ENCODE measurements at places on chromosomes 2 and 18. TPM values are rescaled to one million over a fixed set of nuclear protein-coding genes. Genes with fewer than 3 reads are reported as not detected.

DNA sequence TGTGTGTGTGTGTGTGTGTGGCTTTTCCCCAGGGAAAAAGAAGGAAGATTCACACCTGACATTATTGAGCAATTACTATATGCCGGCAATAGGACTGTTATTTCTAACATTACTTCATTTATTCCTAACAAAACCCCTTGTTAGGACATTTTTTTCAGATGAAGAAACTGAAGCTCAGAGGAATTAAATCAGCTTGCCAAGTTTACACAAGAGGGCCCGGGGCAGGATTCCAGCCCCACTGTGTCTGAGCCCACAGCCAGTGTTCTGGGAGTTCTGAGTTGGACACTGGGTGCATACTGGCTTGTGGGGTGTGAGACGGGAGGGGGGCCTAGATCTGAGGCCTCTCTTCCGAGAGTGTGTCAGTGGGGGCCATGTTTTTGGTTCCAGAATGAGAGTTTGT is 9.9 kb downstream of the TOGARAM2 start:
- no peaks in the 10 kb centered on the region for H3K36me3 ChIP-seq
- H3K4me1 ChIP-seq, result no peaks in the 10 kb centered on the region
- DNase-seq, result no peak
- no peak overlapping the region for H3K4me3 ChIP-seq

DNA sequence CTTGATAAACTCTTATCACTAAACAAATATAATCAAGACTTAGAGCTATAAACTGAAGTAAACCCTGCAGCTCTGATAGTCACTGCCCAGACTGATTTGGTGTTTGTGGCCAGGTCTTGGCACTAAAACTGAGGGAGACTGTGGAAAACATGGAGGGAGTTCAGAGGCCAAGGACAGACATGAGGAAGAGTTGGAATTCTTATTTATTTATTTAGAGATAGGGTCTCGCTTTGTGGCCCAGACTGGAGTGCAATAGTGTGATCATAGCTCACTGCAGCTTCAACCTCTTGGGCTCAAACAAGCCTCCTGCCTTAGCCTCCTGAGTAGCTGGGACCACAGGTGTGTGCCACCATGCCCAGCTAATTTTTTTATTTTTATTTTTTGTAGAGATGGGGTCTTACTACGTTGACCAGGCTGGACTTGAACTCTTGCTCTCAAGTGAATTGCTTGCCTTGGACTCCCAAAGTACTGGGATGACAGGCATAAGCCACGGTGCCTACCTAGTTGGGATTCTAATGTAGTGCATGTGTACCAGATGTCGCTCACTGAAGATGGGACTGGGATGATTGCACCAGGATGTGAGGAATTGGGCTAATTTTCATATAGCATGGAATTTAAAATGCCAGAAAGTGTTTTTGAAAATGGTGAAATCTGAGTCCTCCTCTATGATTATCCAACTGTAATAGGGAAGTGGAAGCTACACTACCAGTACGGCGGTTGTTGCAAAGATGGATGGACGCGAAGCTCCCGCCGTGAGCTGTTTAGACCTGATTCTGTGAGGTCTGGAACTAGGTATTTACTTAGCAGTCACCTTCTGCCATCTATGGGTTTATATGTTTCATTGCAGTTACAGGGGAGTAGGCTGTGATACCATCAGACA is 52.7 kb upstream of the CTLA4 start:
- H3K4me3 ChIP-seq, result no peak overlapping the region
- no peaks in the 10 kb centered on the region for H3K36me3 ChIP-seq
- no peak overlapping the region for H3K27ac ChIP-seq
- H3K27me3 ChIP-seq, result no peaks in the 10 kb centered on the region
- peak; percentile 53 for DNase-seq
- H3K4me1 ChIP-seq, result peaks cover 4% of the 10 kb centered on the region

GRCh38 chr2:54310311-54310710 is 54.3 kb upstream of the TSPYL6 start:
- DNase-seq, result no peak
- H3K27ac ChIP-seq, result no peak overlapping the region
- H3K4me3 ChIP-seq, result no peak overlapping the region
- H3K36me3 ChIP-seq, result no peaks in the 10 kb centered on the region

- H3K27me3 ChIP-seq, result no peaks in the 10 kb centered on the region
- no peaks in the 10 kb centered on the region for H3K4me1 ChIP-seq
- no peak for DNase-seq
- H3K36me3 ChIP-seq, result no peaks in the 10 kb centered on the region
- H3K27ac ChIP-seq, result no peak overlapping the region
- H3K4me3 ChIP-seq, result no peak overlapping the region
Observed at GRCh38 chr18:60146220-60146960, 226.2 kb downstream of the MC4R start.

GRCh38 chr2:102138331-102138730 is 4.2 kb upstream of the IL1R1 start:
- DNase-seq, result no peak
- no peak overlapping the region for H3K4me3 ChIP-seq
- no peaks in the 10 kb centered on the region for H3K27me3 ChIP-seq
- peaks cover 5% of the 10 kb centered on the region for H3K4me1 ChIP-seq
- no peak overlapping the region for H3K27ac ChIP-seq

- H3K27ac ChIP-seq, result no peak overlapping the region
- no peaks in the 10 kb centered on the region for H3K27me3 ChIP-seq
- H3K4me1 ChIP-seq, result no peaks in the 10 kb centered on the region
- DNase-seq, result no peak
Observed at GRCh38 chr2:46306330-46306751, 9.1 kb downstream of the EPAS1 start.

DNA sequence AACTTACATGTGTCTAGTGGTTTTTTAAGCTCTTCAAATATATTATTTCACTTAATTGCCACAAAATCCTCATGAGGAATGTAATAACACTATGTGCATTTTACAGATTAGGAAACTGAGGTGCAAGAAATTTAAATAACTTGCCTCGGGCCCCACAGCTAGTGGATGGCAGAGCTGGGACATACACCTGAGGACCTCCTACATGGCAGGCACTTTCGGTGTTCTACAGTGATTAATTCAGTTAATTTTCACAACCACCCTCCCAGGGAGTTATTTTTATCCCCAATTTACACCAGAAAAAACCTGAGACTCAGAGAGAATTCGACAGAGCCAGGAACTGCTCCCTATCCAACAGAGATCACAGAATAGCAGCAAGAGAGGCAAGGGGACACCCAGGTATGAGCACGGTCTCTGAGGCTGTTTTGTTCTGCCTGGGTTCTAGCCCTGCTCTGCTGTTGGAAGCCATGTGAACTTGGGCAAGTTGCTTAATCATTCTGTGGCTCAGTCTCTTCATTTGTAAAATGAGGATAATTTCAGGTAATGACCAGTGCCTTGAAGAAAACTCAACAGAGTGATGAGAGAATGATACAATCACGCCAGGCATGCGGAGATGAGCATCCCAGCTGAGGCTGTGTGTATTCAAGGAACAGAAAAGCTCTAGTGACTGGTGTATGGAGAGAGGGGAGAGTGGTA is 82.3 kb downstream of the MYCN start:
- no peaks in the 10 kb centered on the region for H3K27me3 ChIP-seq
- no peaks in the 10 kb centered on the region for H3K36me3 ChIP-seq
- no peak overlapping the region for H3K4me3 ChIP-seq
- H3K27ac ChIP-seq, result no peak overlapping the region
- DNase-seq, result no peak

STPG4 gene
- total RNA-seq, result 0.90 TPM
